Stimulated activated CD8-positive, alpha-beta memory T cell treated with anti-CD3 and anti-CD28 coated beads, Interleukin-15, amount 100 ng/mL, for 24 hours (primary cell): ENCODE measurements at places on chromosomes 5 and 9.

- DNase-seq, result no peak
Observed at GRCh38 chr9:31119890-31120454, 1264.5 kb upstream of the ACO1 start.

GRCh38 chr9:30172206-30172605 lies 2212.2 kb upstream of the ACO1 start:
- DNase-seq, result no peak

GRCh38 chr5:172642486-172642885 lies 1.4 kb downstream of the NEURL1B start:
- no peak for DNase-seq

DNA sequence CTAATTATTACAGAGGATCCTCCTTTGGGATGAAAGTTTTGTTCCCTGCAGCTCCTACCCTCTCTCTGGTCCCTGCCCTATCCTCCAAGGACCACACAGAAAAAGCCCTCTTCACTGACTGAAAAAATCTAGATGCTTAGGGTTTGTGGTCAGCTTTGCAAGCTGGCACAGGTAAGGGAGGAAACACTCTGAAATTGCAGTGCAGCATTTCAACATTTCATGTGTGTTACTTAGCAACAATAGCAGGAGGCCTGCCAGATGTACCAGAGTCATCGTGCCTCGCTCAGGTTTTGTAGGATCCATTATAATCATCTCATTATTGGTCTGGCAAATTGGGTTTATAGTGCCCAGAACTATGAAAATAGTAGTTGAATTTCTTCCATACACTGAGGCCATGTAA lies 109.5 kb downstream of the PALM2AKAP2 start:
- no peak for DNase-seq

DNA sequence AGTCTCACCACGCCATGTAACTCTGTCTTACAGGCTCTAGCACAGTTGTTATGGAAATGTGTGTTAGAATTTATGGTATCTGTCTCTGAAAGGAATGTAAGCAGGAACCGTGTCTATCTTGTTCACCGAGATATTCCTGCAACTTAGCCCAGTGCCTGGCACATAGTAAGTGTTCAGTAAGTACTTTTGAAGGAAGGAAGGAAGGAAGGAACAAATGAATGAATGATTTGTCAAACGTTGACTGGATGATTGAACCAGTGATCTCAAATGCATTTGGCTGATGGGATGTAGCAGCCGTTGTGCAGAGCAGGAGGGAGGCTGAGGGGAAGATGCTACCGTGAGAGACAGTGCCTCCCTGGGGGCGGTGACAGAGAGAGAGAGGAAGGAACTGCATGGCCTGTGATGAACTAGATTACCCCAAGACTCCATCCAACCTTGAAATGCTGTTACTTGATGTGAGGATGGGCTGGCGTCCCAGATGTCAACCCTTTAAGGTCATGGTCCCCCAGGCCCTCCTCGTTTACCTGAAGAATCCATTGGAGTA lies 47.5 kb upstream of the PPARGC1B start:
- DNase-seq, result no peak

- DNase-seq, result no peak
Observed at GRCh38 chr5:131068076-131068475, 97.0 kb downstream of the HINT1 start.

DNA sequence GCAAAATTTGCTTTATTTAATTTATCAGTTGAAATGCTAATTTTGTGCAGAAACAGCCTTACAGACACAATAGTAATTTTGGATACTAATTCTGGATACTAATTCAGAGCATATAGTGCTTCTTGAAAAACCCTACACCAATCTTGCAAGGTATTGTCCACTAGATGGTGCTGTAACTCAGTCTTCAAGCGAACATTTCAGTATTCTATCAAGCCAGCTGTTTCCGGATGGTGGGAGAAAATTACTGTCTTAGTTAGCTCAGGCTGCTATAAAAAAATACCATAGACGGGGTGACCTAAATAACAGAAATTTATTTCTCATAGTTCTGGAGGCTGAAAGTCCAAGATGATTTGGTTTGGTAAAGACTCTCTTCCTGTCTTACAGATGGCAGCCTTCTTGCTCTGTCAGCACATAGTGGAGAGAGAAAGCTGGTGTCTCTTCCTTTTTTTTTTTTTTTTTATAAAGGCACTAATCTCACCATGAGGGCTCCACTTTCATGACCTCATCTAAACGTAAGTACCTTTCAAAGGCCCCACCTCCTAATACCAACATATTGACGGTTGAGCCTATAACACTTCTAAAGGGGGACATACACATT lies 1306.5 kb upstream of the CDH9 start:
- no peak for DNase-seq

DNA sequence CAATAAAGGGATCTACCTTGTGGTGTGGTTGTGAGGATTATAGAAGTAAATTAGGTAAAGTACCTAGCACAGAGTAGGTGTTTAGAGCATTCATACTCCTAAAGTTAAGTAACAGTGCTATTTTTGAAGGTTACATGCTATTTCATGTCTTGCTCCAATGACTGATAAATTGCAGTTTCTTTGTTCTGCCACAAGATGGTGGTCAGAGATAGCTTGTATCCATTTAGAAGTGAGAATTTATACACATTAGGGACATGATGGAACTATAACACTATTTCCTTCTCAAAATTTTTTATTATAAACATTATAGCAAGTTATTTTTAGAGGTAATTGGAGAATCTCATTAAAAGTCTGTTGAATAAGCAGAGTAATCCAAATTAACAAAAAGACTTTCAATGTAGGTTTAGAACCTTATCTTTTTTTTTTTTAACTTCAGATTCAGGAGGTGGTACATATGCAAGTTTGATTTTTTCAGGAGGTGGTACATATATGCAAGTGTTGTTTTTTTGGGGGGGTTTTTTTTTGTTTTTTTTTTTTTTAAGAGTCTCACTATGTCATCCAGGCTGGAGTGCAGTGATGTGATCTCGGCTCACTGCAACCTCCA lies 17.1 kb downstream of the MTREX start:
- no peak for DNase-seq

DNA sequence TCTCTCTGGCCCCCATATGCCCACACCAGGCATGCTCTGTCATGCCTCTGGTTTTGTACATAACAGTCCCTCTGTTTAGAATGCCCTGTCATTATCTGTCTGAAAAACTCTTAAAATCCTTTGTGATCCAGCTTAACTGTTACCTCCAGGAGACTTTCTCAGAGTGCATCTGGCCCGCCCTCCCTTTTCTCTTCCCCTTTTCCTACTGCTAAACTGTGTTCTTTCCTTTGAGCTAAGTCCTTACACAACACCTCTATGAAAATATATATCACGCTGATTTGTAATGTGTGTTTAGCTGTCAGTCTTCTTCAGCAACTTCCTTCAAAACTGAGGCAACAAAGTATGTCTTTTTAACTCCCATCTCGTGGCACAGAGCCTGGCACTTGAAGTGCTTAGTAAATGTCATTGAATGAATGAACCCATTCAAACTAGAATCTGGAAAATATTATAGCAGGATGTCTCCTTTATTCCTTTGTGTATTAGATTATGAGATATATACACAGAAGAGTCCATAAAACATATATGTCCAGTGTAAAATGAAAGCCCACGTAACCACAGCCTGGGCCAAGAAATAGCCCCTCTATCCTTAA lies 166.2 kb upstream of the KLF9 start:
- no peak for DNase-seq

DNA sequence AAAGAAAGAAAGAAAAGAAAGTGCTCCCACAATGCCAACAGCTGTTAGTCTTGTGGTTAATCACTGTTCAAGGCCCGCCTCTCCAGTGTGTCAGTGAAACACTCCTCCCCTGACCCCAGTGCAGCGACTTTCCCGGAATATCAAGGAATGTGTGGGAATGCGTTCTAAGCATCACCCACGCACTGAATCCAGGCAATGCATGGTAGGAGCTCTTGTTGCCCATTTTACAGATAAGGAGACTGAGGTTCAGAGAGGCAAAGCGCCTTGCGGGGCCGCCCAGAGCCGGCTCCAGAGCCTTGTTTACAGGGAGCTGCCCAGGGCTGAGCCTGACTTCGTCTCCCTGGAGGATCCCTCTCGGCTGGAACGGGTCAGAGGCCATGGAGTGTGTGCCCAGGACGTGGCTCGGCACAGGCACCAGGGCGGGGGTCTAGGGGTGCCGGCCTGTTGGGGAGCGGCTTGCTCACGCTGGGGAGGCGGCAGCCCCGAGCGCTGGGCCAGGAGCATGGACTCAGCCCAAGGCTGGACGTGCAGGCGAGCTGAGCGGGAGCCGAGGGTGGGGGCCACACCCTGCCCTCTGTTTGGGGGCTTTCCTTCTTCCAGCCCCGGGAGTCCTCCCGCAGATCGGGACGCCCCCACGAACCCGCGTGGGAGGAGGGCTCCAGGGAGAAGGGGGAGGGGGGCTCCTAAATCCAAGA lies 823 bp downstream of the ST6GALNAC6 start:
- DNase-seq, result no peak

DNA sequence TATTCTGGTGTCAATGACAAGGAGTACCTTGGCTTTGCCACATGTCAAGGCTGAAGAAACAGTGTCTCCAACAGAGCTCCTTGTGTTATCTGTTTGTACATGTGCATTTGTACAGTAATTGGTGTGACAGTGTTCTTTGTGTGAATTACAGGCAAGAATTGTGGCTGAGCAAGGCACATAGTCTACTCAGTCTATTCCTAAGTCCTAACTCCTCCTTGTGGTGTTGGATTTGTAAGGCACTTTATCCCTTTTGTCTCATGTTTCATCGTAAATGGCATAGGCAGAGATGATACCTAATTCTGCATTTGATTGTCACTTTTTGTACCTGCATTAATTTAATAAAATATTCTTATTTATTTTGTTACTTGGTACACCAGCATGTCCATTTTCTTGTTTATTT lies 19.8 kb downstream of the CD274 start:
- no peak for DNase-seq

- no peak for DNase-seq
Observed at GRCh38 chr5:134590992-134591659, 41.5 kb downstream of the SAR1B start.

- no peak for DNase-seq
Observed at GRCh38 chr5:154193701-154194121, 3.2 kb downstream of the GALNT10 start.

- no peak for DNase-seq
Observed at GRCh38 chr9:81621118-81621517, 68.2 kb downstream of the TLE1 start.

GRCh38 chr5:180563994-180564393 lies 27.3 kb downstream of the SCGB3A1 start:
- DNase-seq, result no peak

- no peak for DNase-seq
Observed at GRCh38 chr9:70255486-70255885, 3.3 kb upstream of the SMC5 start.

DNA sequence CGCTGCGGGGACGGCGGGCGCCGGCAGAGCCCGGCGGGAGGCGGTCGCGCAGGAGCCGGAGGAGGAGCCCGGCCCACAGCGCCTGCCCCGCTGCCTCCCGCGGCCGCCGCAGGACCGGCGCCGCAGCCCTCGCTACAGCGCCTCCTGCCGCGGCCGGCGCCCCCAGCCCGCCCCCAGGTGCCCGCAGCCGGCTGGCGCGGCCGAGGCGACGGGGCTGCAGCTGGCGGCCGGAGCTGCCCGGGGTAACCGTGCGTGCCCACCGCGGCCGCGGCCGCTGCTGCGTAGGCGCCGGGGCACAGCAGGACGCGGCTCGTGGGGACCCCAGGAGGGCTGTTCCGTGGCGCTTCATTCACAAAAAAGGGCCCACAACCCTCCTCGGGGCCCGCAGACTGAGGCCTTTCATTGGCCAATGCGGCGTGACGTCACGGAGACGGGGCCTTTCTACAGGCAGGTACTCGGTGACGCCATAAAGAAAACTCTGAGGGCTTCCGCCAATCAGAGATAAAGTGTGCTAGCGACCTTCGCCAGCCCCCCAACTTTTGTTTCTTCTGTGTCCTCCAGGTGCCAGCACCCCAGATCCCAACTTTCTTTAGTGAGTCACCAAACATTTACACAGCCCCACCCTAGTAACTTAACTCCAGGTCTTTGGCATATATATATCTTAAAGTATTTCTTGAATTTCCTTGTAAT lies at the start of gene CDC14B:
CDC14B (minus strand) TSS at position 353 of the 690 bp plus-strand sequence. CDS start 465 bp downstream, outside the sequence.
- peak; percentile 21 for DNase-seq

- DNase-seq, result no peak
Observed at GRCh38 chr5:135592312-135593045, 13.7 kb upstream of the CXCL14 start.

GRCh38 chr5:96817506-96817905 lies 9.8 kb upstream of the ERAP1 start:
- DNase-seq, result no peak

- DNase-seq, result no peak
Observed at GRCh38 chr5:34598177-34598794, 57.8 kb upstream of the RAI14 start.

DNA sequence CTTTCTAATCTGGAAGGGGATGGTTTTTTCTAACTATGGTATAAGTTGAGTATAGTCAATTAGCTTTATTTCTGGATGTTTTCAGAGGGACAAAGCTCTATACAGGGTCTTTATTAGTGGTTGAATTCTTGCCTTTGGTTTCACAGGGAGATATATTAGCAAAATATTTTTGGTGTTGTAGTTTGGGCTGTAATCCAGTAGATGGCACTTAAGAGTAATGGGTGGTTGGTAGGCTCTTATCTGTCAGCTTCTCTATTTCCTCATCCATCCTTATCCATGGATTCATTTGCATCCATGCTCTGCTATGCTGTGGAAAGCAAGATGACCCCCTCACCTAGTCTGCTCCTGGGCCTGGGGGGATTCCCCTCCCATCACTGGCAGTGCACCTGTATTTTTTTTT lies 363.6 kb upstream of the CYLC2 start:
- no peak for DNase-seq
